Activated CD4-positive, alpha-beta T cell treated with anti-CD3 and anti-CD28 coated beads for 24 hours (primary cell): ENCODE measurements at places on chromosomes 6 and 20.

DNA sequence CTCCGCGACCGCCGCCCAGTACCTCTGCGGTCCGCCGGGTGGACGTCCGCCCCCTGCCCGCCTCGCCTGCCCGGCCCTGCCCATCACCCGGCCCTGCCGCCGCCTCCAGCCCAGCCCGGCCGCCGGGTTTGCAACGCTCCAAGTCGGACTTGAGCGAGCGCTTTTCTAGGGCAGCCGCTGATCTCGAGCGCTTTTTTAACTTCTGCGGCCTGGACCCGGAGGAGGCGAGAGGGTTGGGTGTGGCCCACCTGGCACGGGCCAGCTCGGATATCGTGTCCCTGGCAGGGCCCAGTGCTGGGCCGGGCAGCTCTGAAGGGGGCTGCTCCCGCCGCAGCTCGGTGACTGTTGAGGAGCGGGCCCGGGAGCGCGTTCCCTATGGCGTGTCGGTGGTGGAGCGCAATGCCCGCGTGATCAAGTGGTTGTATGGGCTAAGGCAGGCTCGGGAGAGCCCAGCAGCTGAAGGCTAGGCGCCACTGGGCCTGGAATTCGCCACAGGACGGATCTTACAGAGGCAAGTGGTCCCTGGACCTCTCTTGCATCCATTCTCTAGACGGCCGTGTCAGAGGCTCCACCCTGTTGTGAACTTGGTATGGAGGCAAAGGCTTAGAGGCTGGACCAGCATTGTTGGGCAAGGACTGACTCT, 11.8 kb downstream of the FAM110A start:
- DNase-seq: no peak

GRCh38 chr6:145051661-145052060, 683.7 kb downstream of the EPM2A start:
- no peak for DNase-seq

- DNase-seq: no peak
Measured at GRCh38 chr6:28898710-28898965, 25.1 kb downstream of the TRIM27 start.

GRCh38 chr6:105136431-105137350, 43.1 kb downstream of the POPDC3 start:
- DNase-seq: no peak

DNA sequence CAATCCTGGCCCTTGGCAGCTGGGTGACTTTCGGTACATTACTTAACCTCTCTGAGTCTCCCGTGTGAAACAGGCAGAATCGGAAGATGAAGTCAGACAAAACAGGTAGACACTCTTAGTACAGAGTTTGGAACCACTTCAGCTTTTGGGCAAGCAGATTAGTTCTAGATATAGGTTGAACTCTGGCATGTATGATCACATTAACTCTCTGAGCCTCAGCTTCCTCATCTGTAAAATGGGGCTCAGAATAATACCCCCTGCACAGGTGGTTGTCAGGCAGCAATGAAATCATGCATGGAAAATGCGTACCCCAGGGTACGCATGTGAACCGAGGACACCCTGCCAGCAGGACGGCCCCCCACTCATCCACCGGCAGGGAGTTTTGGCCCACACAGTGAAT, 87.7 kb downstream of the KCNB1 start:
- no peak for DNase-seq
